Naive thymus-derived CD8-positive, alpha-beta T cell (primary cell): ENCODE measurements at places on chromosomes 13 and 19.

DNA sequence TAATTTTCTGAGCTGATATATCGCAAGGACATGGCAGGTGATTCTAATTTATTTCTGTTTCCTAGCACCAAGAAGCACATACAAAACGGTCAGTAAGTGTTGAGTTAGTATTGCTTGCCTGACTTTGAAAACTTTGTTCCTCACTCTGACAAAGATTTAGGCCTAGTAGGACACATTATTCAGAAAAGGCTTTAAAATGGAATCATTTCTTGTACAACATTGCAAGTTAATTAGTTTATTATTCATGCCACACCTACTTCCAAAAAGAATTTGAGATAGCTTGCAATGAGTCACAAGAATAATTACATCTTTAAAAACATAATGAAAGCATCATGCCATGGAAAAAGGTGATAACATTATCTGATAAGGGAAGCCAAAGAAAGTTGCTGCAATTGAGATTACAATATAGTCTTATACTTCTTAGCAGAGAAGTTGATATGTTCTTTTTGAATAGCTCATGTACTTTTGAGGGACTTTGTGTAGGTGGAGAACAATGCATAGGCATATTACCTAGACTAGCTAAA is 474.2 kb downstream of the KLF5 start:
- DNase-seq: no peak

DNA sequence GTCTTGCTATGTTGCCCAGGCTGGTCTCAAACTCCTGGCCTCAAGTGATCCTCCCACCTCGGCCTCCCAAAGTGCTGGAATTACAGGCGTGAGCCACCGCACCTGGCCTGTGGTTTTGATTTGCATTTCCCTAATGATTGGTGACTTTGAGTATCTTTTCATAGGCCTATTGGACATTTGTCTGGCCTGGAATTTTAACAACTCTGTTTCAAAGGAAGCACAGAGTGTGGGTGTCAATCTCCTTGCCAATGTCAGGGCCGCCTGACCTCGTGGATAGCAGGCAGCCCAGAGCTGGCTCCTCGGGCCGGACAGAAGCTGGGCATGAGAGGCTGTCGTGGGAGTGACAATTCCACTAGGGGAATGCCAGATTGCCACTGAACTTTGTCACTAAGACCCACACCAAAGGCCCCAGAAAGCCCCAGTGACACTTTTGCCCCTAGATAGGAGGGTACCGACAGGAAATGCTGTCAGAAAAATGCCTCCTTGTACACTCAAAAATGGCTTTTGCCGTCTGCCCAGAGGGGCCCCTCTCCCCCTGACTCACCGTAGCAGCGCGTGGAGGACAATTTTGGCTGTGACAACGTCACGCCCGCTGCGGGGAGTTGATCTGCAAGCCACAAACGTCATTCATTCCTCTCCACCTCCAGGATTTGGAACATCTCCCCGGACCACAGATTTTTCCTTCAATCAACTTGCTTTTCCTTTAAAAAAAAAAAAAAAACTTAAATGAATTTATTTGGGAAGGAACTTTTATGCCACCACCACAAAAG is 11.7 kb upstream of the ADGRE5 start:
- DNase-seq: peak; percentile 69

GRCh38 chr19:13788991-13789390 is 6.3 kb upstream of the ZSWIM4 start:
- DNase-seq: no peak

- no peak for DNase-seq
Observed at GRCh38 chr13:38166116-38166515, 183.5 kb upstream of the UFM1 start.

DNA sequence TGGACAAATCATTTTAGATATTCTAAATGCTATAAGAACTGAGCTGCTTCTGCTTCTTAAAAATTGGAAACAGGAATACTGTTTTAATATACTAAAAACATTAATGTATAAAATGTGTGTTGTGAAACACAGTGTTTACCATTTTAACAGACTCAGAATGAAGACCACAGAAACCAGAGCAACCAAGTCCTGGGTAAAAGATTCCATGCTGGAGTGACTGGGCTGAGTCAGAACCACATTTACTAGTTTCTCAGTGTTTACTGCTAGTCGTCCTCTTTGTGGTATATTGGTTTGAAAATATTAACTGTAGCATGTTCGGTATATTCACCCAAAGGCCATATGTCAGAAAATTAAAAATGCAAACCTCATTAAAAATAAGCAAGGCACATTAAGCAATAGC is 31.9 kb downstream of the ANKRD10 start:
- DNase-seq: no peak

DNA sequence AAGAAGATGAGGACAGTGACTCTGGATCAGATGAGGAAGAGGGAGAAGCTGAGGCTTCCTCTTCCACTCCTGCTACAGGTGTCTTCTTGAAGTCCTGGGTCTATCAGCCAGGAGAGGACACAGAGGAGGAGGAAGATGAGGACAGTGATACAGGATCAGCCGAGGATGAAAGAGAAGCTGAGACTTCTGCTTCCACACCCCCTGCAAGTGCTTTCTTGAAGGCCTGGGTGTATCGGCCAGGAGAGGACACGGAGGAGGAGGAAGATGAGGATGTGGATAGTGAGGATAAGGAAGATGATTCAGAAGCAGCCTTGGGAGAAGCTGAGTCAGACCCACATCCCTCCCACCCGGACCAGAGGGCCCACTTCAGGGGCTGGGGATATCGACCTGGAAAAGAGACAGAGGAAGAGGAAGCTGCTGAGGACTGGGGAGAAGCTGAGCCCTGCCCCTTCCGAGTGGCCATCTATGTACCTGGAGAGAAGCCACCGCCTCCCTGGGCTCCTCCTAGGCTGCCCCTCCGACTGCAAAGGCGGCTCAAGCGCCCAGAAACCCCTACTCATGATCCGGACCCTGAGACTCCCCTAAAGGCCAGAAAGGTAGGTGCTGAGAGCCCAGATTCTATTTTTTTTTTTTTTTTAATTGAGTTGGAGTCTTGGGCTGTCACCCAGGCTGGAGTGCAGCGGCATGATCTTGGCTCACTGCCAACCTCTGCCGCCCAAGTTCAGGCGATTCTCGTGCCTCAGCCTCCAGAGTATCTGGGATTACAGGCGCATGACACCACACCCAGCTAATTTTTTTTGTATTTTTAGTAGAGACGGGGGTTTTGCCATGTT is 2.3 kb downstream of the PPP1R15A start:
- no peak for DNase-seq

GRCh38 chr19:15266683-15267082 is 34.4 kb upstream of the EPHX3 start:
- no peak for DNase-seq

DNA sequence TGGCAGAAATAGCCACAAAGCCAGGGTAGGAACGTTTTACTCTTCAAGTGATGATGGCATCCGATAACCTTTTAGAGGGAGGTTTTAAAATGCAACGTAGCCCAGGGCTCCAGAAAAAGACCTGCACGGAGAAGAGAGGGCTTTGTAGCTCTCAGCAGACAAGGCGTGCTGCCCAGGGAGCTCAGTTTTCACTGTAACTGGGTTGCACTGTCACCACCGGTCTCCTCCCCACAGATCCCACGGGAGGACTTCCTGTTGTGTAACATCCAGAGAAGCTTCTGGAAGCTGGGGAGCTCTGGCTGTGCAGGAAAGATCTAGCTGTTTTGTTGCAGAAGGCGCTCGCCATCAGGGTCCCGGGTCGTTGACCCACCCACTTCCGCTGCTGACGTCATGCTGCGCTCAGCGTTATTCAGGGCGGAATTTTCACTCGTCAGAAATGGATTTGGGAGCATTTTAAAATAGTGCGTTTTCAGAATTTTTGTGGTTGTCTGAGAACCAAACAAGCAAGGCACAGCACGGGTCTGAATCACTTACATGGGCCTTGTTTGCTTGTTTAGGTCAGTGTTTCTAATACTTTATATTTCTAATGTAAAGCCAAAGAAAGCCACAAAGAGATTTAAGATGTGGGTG is 50.8 kb downstream of the ATP11A start:
- DNase-seq: no peak

DNA sequence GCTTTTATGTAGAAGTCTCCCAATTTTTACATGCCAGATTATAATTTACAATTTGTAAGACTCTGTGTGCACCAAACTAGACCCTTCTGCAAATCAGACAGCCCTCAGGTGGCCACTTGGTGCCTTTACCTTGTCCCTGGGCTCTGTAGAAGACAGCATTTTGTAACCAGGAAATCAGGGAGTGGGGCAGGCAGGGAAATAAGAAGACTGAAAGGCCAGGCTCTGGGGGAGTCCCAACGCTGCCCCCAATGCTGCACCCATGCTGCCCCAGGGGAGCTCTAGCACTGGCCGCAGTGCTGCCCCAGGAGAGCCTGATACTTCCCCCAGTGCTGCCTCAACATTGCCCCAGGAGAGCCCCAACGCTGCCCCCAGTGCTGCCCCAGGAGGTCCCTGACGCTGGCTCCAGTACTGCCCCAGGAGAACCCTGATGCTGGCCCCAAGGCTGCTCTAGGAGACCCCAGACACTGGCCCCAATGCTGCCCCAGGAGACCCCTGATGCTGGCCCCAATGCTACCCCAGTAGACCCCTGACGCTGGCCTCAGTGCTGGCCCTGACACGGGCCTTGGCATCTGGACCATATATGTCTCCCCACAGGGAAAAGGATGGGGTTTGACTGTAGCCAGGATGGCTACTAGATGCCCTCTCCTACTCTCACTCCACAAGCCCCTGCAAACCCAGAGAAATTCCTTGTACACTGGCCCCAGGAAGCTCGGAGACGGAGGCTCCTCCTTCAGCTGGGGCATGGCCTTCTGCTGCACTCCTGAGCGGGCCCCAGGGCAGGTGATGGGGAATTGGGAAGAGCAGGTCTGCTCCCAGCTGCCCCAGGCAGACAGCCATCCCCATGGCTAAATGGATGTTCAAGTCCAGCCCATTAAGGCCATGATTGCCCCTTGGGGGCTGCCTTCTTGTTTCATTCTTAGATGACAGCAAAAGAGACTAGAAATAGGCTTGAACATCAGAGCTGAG is 23.6 kb downstream of the VSTM2B start:
- peak; percentile 55 for DNase-seq

DNA sequence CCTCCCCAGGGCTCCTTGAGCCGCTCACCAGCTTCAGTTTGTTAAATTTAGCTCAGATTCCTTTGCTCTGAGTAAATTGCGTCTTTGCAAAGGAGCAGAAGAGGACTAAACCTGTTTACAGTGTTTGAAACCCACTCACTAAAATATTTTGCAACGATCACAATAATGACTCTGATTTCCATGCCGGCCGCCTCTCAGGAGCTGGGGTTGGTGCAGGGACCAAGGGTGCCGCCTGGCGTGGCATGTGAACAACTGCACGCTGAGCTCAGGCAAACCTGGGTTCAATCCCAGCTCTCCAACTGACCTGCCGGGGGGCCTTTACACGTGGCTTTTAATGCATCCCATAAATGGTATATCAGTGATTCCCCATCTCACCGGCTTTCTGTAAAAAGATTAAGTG is 68.7 kb upstream of the CACNA1A start:
- DNase-seq: no peak

DNA sequence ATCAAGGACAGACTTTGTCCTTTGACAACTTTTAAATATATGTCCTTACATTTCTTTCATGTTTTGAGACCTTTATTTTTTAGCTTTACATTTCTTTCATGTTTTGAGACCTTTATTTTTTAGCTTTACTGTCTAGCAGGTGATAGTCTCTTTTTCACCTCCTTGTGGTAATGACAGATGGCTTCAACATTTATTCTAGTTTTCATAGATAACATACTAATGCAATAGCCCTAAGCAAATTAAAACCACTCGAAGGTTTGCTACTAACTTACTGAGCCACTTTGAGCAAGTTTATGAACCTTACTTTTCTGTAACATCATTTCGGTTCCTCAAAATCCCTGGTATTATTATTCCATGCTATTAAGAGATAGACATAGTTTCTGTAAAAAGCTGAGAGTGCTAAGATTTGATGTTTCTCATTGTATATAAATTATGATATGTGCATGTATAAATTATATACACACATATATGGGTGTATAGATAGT is 4.5 kb downstream of the DACH1 start:
- no peak for DNase-seq

- DNase-seq: no peak
Observed at GRCh38 chr13:39566216-39566869, 36.6 kb downstream of the LHFPL6 start.

DNA sequence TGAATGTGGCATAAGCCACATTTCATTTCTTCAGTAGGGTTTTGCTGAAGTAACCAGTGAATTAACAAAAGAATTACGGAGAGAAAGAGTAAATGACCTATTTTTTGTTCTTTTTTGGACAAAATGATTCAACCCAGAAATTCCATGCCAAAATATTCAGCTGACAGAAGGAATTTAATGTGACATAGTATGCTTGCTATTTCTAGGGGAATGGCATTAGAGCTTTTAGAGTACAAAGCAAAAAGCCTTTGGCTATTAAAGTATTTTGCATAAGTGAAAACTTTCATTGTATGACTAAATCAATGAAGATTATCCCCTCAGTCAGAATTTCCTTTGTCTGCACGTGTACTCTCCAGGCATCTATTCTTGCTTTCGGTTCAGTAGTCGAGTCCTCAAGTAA is 465.3 kb downstream of the COG6 start:
- no peak for DNase-seq

GRCh38 chr13:24911133-24911908 is 147.4 kb downstream of the RNF17 start:
- no peak for DNase-seq

DNA sequence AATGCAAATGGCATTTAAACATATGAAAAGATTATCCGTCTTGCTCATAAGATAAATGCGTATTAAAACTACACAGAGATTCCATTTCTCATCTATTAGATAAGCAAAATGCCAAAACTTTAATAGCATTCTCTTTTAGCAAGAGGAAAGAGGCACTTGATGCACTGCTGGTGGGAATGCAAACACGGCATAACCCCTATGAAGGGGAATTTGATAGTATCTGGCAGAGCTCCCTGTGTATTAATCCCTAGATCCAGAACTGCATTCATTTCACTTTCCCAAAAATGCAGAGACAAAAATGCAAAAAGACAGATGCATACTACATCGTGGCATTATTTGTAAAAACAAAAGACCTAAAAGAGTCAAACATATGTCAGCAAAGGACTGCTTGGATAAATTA is 193.6 kb upstream of the STARD13 start:
- DNase-seq: no peak

DNA sequence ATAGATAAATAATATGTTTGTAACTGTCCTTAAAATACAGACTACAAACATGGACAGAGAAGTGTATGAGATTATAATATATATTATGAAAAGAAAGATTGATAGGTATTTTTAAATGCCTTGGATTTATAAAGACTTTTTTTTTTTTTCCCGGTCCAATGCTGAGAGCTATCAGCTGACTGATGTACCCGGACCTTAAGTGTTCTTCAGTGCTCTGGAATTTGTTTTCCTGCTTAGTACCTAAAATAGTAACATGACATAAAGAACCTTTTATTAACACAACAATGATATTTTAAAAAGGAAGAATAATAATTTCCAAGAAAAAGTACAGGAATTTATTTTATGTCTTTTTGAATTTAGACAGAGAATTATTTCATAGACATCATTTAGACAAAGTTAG is 795.5 kb upstream of the PCDH9 start:
- no peak for DNase-seq

- no peak for DNase-seq
Observed at GRCh38 chr13:113663934-113664333, 3.1 kb upstream of the GRK1 start.

- DNase-seq: no peak
Observed at GRCh38 chr19:58553799-58554493, 959 bp downstream of the CHMP2A start.

GRCh38 chr19:49592486-49593232 is 1.7 kb downstream of the PRR12 start:
- no peak for DNase-seq
